ENCODE measurements at places on chromosomes 12 and 14.
A peak's percentile ranks its signal among the peaks of the same experiment; 100 is the strongest.

GRCh38 chr12:122031342-122032216 is 9.9 kb downstream of the BCL7A start:
- peak; percentile 78 for DNase-seq

- no peak for DNase-seq
These were observed 18.6 kb downstream of the BRF1 start for GRCh38 chr14:105282098-105282725.

GRCh38 chr14:48967419-48967818 is 618.8 kb downstream of the RPS29 start:
- DNase-seq: no peak

- no peak for DNase-seq
These were observed 104.8 kb downstream of the DUSP6 start for GRCh38 chr12:89247541-89247942.

DNA sequence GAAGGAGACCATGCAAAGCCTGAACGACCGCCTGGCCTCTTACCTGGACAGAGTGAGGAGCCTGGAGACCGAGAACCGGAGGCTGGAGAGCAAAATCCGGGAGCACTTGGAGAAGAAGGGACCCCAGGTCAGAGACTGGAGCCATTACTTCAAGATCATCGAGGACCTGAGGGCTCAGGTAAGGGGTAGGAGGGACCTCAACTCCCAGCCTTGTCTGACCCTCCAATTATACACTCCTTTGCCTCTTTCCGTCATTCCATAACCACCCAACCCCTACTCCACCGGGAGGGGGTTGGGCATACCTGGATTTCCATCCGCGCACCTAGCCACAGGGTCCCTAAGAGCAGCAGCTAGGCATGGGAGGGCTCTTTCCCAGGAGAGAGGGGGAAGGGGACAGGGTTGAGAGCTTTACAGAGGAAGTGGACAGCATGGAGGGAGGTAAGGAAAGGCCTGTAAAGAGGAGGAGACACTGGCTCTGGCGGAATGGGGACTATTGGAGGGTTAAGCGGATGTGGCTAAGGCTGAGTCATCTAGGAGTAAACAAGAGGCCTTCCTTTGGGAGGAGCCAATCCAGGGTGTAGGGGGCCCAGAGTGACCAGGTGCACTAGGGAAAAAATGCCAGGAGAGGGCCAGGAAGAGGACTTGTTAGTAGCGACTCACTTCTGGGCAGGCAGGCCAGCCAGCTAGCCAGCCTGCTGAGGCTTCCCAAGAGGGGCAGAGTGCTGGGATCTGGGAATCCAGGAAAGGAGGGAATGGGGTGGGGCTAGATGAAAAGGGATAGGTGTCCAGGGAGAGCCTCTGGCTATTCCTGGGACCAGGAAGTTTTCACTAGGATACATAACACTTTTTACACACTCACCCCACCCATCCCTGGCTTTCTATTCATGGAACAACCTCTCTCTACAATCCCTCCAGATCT is 754 bp downstream of the KRT18 start:
- no peak for DNase-seq

DNA sequence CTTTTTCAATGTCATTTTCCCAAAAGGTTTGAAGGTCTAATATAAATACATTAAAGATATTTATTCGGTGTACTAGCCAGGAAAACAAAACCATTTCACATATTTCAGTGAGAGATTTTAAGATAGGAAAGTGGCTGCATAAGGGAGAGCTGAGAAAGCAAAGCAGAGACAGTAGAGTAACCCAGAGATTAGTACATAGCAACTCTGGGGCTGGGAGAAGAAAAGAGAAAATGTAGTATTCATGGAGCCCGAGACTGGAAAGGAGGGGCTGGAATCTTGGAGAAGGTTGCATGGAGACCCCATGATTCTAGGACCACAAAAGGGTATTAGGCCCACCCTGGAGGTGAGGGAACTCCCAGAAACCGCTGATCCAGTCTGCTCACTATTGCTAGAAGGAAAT is 236.9 kb downstream of the PAWR start:
- DNase-seq: no peak

- no peak for DNase-seq
These were observed 94.7 kb downstream of the PRKAB1 start for GRCh38 chr12:119762619-119763018.

DNA sequence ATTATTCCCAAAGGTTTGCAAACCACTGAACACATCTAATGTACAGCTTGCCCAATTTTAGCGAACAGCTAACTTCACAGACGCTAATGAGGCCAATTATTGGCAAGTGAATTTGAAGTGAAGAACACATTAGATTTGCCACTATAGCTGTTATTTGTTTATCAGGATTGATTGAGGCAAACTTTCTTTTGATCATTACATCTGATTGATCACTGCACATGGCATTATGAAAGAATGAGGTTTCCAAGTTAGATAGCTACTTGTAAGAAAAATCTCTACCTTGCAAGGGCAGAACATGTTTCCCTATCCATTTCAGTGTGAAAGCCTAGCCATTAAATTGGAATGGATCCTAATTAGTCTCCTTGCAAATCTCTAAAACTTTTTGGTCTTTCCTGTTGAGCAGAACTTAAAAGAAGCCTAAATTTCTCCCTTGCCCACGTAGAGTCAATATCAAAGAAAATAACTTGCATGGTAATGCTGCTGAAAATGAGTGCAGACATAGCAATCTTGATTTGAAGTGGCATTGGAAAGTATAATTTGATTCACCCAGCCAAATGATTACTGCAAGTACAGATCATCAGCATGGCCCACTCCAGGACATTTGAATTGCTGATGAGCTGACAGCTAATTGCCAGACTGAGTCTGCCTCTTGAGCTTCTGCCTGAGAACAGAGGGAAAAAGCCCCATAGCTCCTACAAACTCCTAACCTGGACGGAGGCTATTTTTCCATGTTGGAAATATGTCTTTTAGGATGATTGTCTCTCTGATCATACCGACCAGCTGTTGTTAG is 98.6 kb downstream of the TPH2 start:
- DNase-seq: no peak

DNA sequence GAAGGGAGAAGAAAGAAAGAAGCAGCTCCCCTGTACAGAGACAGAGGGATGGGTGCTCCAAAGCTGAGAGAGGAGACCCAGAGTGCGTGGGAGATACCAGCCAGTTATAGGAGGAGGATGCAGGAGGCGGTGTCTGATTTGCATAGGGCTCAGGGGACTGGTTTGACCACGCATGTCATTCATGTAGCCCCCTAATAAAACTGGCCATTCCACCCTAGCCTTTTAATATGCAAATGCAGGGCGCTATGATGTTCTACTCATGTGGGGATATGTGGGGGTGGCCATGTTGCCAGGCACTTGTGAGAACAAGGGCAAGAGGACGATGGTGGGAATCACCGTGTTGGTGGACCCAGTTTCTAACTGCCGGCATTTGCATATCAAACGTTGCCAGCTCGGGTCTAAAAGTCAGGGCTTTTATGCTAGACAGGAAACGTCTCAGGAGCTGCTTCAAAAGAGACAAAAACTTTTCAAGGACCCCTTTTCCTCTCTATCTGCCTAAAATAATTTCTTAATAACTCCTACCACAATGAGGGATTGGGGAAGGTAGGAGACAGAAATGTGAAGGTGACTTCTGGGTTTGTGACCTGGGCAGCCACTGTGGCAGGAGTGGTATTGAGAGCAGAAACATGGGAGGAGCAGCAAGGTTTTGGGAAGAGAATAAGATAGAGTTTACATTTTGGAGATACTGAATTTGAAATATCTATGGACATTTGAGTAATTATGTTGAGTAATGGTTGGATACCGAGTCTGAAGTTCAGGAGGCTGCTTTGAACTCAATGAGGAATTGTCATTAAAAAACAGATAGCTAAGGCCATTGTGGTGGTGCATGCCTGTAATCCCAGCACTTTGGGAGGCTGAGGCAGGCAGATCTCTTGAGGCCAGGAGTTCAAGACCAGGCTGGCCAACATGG is 2.2 kb upstream of the ATXN3 start:
- DNase-seq: peak; percentile 47

GRCh38 chr12:915090-915489 is 34.4 kb downstream of the RAD52 start:
- no peak for DNase-seq

DNA sequence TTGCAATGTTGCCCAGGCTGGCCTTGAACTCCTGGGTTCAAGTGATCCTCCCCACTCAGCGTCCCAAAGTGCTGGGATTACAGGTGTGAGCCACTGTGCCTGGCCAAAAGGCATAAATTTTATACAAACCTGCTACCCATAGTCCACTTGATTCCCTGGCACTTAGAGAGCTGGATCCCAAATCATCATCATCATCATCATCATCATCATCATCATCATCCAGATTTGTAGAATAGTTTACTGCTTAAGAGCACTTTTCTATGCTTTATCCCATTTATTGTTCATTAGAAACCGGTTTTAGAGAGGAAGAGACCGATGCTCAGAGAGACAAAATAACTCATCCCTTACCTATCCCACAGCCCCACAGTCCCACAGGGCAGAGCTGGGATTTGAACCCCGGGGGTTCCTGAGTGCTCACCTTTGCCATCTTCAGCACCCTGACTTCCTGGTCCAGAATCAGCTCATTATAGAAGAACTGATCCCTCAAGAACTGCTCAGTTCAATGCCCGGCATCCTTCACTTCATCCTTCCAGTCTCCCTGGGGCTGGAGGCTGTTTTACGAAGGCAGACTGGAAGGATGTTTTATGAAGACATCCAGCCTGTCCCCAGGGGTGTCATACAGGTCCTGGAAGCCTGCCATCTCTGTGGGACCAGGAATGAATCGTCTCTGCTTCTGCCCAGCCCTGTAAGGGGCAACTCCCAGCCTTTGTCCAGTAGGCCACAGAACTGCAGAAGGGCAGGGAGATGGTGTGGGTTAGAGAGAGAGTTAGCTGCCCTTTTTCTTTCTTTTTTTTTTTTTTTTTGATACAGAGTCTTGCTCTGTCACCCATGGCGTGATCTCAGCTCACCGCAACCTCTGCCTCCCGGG is 20.2 kb upstream of the OASL start:
- no peak for DNase-seq

DNA sequence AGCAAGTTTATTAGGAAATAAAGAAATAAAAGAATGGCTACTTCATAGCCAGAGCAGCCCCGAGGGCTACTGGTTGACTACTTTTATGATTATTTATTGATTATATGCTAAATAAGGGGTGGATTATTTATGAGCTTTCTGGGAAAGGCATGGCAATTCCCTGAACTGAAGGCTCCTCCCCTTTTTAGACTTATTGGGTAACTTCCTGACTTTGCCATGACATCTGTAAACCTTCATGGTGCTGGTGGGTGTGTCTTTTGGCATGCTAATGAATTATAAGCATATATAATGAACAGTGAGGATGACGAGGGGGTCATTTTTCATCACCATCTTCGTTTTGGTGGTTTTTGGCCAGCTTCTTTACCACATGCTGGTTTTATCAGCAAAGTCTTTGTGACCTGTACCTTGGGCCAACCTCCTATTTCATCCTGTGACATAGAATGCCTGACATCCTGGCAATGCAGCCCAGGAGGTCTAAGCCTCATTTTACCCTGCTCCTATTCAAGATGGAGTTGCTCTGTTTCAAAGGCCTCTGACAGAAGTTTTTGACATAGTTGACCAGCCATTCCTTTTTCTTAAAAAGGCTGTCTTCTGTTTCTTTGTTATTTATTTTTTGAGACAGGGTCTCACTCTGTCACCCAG is 11.1 kb upstream of the PTGES3 start:
- DNase-seq: no peak

- DNase-seq: no peak
These were observed 43.0 kb upstream of the CTDSP2 start for GRCh38 chr12:57889500-57889989.

DNA sequence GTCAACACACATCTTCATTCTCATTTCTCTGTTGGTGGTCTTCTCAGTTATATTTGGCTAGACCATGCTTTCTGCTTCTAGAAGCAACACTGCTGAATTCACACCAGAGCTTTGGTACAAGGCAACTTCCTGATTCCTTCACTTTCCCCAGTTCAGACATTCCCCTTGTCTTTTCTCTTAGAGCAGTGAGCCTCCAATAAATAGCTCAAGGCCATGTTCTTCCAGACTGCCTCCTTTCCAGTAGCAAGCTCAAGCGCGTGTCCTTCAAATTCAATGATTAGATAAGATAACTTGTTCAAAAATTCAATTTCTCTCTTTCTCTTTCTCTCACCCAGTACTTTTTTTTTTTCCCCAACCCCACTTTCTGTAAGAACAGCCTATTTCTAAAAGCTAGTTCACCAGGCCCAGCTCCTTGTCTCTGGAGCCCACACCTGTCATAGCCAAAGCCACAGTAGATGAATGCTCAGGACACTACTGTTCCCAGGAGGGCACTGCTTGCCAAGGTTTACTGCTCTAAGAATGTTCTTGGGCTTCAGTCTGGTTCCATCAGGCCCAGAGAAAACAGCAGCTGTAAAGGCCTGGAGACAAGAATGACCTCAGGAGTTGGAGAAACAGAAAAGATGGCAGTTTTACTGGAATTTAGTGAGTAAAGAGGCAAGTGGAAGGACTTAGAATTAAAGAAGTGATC is 17.7 kb downstream of the TBK1 start:
- no peak for DNase-seq

GRCh38 chr14:86166541-86166940 is 636.6 kb downstream of the FLRT2 start:
- no peak for DNase-seq

DNA sequence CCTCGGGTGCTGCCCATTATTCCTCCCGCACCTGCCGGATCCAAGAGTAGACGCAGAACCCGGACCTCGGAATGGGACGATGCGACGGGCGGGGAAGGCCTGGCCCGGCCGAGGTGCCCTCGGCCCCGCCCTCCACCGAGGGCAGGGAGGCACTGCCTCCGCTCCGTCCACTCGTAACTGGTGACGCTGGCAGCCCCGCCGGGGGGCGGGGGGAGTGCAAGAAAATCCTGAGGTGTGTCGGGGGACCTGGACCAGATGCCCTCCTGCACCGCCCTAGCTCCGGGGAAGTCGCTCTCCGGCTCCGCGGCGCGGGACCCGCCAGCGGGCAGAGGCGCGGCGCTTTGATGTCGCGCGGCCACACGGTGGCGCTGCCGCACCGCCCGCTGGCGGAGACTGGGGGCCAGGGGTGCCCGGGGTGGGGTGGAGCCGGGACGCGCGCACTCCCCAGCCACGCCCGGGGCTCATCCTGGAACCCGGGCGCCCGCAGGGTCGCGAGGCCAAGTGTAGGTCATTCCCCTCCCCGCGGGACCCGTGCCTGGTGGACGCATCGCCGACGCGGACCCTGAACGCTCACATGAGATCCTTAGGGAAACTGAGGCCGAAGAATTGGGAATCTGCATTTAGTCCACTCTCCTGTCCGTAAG is 202.8 kb downstream of the TTC8 start:
- peak; percentile 80 for DNase-seq

GRCh38 chr14:93676416-93676958 is 111.8 kb downstream of the PRIMA1 start:
- no peak for DNase-seq

DNA sequence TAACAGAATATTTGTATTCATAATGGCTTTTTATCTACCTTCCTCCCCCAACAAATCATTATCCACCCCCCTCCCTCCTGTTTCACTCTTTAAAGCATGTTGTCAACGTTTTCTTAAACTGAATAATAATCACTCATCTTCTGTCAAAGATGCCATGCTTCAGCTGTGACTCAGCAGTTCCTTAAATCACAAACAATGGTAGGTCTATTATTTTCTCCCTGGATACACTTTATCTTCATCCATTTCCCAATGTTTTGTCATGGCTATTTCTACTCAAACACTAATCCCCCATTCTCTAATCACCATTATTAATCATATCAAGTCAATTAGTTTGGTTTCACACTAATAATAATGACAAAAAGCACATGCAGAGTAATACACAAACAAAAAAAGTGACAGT is 6.5 kb downstream of the CLEC12B start:
- DNase-seq: no peak

- DNase-seq: peak; percentile 47
These were observed 673 bp downstream of the BEGAIN start for GRCh38 chr14:100586403-100587085.

GRCh38 chr12:30110958-30111586 is 327.3 kb upstream of the TMTC1 start:
- DNase-seq: no peak

Data from activated T-cell treated with anti-CD3 and anti-CD28 coated beads, Interleukin-2, amount 50 U/mL, for 24 hours (primary cell).